ENCODE measurements at places on chromosomes 6 and 20.

DNA sequence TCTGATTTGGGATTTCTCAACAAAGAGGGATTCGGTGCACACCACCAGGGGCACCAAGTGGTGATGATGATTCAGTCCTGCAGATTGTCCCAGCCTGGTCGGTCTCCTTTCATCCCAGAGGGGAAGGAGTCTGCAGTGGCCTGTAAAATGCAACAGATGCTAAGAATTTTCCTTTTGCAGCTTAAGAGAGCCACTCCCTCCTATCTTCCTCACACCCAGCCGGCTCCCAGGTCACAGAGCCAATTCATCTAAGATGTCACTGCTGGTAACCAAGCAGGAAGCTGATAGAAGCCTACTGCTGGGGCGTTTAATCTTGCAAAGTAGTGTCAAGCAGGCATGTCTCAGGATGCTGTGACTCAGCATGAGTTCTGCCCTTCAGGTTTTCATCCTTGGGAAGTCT is 203.8 kb upstream of the LRFN2 start:
- no peak for DNase-seq

DNA sequence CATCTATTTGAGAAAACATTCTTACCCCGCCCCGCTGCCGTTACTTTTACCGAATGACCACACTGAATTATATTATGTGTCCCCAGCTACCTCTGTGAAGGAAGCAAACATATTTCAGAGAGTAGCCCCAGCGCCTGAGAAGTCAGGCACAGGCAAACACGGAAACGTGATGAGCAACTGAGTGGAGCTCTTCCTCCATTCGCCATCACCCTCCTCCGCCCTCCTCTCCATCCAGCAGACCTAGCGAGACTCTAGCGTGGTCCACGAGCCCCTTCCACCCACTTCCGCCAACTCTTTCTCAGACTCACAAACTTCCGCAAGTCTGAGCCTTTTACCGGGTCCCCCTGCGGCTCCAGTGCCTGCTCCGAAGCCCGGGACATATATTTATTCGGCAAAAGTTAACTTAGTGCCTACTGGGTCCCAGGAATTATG is 582 bp downstream of the SNRPB start:
- DNase-seq: peak; percentile 30

DNA sequence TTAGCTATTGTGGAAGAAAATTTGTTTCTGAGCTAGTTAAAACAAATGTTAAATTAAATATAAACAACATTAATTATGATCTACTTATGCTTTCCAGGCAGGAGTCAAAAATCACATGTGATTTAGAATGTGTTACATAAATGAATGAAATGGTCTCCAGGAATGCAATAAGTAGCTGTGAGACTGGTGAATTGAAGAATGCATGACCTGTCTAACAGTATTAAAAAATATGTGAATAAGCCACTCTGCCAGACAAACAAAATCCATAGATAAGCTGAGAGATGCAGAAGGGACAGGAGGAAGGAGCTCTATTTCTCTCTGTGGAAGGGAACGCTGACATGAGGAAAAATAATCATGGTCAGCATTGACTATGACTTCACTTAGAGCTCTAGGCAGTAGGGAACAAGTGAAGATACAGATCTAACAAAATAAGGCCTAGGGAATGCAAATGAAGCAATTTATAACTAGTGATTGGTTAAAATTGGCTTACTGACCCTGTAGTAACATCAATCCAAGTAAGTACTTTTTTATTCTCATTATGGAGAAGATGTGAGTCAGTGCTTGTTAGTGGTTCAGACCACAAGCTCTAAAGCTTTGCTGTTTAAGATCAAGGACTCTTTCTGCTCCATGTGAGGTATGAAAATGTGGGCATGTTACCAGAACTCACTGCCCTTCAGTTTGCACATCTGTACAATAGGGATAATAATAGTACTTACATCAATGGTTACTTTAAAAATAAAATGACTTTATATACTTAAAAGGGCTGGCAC is 432.6 kb downstream of the MMUT start:
- DNase-seq: no peak

DNA sequence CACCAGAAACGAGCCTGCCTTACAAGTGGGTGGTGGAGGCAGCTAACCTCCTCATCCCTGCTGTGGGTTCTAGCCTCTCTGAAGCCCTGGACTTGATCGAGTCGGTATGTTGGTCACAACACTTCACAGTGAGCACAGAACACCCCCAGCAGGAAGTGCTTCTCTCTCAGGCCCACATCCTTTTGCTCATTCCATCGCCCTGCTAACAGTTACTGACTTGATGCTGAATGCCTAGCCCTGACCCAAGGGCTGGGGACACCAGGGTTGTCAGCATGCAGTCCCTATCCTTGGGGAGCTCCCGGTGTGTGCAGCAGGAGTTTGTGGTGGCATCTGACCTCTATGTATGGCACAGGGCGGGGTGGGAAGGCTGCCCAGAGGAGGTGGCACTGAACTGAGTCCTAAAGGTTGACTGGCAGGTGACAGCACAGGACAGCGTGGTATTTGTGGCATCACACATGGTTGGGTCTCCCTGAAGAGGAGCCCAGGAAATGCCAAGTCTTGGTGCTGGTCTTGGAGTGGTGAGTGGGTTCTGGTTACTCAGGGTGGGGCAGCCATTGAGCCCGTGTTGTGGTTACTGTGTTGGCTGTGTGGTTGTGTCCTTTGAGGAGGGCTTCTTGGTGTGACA is 26.7 kb downstream of the GTSF1L start:
- no peak for DNase-seq

GRCh38 chr6:55530931-55531330 is 48.1 kb downstream of the HMGCLL1 start:
- DNase-seq: no peak

GRCh38 chr20:47466704-47467459 is 34.8 kb upstream of the NCOA3 start:
- DNase-seq: no peak

GRCh38 chr6:139161817-139162284 is 27.0 kb downstream of the HECA start:
- DNase-seq: peak; percentile 21

- no peak for DNase-seq
Observed at GRCh38 chr6:17349427-17349826, 44.0 kb upstream of the CAP2 start.

DNA sequence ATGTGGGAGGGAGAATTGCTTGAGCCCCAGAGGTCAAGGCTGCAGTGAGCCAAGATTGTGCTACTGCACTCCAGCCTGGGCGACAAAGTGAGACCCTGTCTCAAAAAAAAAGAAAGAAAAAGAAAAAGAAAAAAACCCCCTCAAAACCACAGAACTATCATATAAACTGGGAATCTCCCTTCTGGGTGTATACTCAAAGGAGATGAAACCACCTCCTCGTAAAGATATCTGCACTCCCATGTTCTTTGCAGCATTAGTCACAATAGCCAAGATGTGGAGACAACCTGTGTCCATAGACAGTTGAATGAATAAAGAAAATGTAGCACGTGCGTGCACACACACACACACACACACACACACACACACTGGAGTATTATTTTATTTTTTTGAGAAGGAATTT is 8.5 kb upstream of the AFG1L start:
- DNase-seq: no peak

DNA sequence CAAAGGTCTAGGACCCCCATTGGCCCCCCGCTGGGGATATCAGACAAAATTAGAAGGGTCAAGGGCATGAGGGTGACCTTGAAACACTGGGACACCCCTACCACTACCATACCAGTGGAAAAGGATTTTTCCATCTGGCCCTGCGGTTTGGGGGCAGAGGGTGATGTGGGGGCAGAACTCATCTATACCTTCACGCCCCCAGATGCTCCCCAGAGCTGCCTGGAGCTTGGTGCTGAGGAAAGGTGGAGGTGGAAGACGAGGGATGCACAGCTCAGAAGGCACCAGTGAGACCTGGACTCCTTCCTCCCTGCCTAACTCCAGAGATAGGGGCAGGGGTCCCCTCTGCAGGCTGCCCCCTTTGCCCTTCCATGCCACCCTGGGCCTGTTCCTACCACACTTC is 1.1 kb downstream of the COX4I2 start:
- no peak for DNase-seq

GRCh38 chr6:36912030-36912454 is 26.3 kb downstream of the C6orf89 start:
- DNase-seq: peak; percentile 38

GRCh38 chr6:106572436-106572835 is 56.9 kb downstream of the RTN4IP1 start:
- DNase-seq: no peak

DNA sequence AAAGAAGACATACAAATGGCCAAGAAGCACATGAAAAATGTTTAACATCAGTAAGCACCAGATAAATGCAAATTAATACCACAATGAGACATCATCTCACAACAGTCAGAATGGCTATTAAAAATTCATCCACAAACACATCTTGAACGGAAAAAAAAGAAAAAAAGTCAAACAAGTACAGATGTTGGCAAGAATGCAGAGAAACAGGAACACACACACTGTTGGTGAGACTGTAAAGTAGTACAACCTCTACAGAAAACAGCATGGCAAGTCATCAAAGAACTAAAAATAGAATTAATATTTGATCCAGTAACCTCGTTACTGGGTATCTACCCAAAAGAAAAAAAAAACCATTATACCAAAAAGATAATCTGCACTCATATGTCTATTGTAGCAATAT is 6.5 kb downstream of the STX7 start:
- no peak for DNase-seq

GRCh38 chr6:346386-347030 is 45.0 kb upstream of the IRF4 start:
- no peak for DNase-seq

GRCh38 chr6:136859430-136859829 is 37.0 kb downstream of the PEX7 start:
- DNase-seq: no peak

- DNase-seq: no peak
Observed at GRCh38 chr6:13765570-13765969, 48.8 kb downstream of the MCUR1 start.

GRCh38 chr6:11613858-11614257 is 76.3 kb downstream of the TMEM170B start:
- DNase-seq: no peak

DNA sequence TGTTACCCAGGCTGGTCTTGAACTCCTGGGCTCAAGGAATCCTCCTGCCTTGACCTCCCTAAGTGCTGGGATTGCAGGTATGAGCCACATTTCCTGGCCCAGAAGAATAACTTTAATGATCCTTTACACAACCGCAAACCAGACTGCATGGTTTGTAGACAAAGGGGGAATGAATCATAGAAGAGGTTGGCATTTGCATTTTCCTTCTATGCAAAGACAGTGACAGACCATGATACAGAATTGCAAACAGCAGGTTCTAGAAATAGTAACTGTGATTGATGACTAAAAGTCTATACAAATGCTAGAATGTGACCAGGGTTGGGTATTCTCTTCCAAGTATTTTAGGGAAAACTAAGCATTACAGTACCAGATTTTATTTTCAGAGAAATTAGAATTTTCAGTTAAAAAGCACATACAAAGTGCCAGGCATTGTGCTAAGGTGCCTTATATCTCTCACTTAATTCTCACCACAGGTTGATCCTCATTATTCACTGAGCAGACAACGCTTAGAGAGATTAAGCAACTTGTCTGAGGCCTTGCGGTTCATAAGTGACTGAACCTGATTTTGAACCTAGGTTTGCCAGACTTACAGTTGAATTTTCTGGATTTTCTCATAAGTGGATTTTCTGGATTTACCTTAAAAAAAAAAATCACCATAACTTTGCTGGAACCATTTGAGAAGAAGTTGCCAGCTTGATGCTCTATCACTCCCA is 146.6 kb downstream of the ZFAND3 start:
- no peak for DNase-seq

DNA sequence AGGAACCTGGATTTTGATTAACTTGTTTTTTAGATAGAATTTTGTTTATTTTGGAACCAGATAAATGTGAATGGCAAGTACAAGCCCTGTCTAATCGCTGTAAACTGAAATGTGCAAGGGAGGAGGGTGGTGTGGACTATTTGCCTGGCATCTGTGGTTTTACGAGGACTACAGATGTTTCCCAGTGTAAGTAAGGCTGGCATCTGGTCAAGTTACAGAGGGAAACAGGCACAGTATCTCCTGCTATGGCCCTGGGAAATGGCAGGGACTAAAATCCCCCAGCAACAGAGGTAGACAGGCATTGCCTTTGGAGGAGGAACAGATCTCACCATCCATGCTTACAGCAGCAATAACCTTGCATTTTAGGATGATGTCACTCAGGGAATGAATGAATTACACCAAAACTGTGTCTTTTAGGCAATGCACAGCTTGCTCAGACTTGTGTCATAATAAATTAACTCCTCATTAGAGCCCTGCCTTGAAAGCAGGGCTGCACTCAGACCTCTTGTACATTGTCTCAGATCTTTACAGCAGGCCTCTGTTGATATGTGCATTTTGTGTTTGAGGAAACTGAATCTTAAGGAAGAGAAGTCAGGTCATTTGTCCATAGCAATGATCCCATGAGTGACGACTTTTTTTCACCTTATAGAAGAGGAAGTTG is 96.2 kb downstream of the TCP11 start:
- DNase-seq: peak; percentile 59

DNA sequence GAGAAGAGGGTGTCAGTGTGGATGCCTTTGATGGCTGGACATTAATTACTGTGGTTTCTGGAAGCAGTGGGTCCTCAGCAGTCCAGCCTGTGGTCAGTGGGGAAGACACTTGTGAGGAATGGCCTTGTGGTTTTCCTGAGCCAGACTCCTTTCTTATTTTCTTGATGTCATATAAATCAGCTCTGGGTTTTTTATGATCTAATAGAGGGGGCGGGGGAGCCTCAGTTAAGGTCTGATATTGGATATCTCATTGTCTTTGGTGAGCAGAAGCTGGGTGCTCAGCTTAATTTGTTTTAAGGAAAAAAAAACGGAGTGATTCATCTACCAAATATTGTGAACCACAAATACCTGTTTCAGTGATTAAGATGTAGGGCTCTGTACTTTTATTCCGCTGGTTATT is 62.1 kb downstream of the OTOR start:
- DNase-seq: no peak

DNA sequence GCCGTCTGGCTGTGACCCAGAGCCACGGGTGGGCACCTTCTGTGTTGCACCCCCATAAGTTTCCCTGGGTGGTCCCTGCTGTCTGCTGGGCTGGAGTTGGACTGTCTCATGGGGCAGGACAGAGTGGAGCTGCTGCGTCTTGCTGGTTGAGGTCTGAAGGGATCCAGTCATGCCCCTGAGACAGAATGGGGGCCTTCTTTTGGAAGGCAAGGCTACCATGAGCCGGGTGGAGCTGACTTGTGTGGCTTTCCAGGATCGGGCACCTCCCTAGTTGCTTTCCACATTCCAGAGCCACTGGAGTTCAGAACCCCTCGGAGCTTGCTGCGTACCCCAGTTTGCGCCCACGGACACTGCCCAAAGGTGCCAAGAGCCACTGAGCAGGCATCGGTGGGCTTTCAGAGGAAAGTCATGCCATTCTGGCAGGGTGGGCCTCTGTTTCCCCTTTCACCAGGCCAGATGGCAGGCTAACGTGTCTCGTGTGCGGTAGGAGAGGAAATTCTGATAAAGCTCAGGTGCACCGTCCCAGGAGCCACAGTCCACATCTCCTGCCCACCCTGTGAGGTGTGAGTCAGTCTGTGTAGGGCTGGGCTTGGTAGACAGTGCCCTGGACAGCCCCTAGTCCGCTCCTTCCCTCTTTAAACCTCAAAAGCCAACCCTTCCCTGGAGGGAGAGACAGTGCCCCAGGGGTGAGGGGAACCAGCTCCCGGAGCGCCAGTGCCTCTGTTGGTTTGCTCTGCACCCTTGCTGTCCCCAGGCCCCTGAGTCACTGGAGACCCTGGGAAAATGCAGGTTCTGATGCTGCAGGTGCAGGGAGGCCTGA is 125.3 kb downstream of the SYCP2 start:
- DNase-seq: no peak

Measured in DMS79 treated with DMSO at 0.1 percent for 48 hours (cell line).